ENCODE measurements at places on chromosomes 5 and 9. TPM values are rescaled to one million over a fixed set of nuclear protein-coding genes. Genes with fewer than 3 reads are reported as not detected.

The ZBED3 gene
- 2.5 TPM for total RNA-seq

The MEGF9 gene
- total RNA-seq: 32.6 TPM

The RAB14 gene
- total RNA-seq: 44.6 TPM

The NR4A3 gene
- total RNA-seq: 2.0 TPM
